ENCODE measurements at places on chromosomes 3 and 15. TPM values are rescaled to one million over a fixed set of nuclear protein-coding genes. Genes with fewer than 3 reads are reported as not detected.

DNA sequence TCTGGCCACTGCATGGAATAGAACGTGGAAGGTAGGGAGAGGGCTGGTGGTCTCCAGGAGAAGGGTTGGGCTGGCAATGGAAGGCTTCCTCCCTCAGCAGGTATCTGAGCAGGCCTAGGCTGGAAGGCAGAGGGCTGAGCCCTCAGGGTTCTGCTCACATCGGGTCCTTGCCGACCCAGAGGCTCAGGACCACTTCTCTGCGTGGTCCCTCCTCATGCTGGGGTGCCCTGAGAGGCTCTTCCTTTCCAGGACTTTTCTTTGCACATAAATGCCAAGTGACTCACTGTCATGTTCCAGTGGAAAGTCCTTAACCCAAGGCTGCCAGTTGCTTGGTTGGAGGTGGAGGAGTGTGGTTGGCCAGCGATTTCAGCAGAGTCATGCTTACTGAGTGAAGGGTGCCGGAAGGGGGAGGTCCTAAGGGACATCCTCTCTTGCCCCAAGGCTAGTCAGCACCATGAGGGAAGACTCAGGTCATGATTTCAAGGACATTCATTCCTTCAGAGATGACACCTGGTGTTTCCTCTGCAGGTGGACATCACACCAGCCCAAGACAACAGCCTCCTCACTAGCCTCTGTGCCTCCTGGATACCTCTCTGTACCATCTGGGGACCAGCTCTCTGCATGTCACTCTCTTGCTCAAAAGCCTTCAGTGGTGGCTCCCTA, 8.2 kb downstream of the SLC6A6 start:
- peak overlapping the region; percentile 27 for H3K4me3 ChIP-seq
- H3K36me3 ChIP-seq, result no peaks in the 10 kb centered on the region
- no peaks in the 10 kb centered on the region for H3K27me3 ChIP-seq
- peaks cover 50% of the 10 kb centered on the region for H3K4me1 ChIP-seq

MED12L gene
- 4.4 TPM for total RNA-seq

DNA sequence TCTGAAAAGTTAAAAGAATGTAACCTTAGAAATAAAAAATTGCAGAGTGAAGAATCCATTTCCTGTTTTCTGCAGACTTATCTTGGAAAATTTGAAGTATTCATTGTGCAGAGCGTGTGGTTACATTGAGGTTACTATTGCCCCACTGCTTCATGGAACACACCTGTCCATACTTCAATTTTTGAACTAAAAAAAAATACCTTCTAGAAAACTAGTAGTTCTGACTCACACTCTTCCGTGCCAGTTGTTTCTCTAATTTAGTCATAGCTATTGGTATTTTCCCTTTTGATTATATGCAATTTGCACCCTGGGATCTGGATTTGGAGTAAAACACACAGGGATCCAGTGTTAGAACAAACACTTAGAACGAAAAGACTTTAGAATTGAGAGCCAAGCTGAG, 111.8 kb upstream of the LYSMD4 start:
- H3K4me3 ChIP-seq, result peak overlapping the region; percentile 59
- H3K27me3 ChIP-seq, result no peaks in the 10 kb centered on the region
- peak; percentile 16 for DNase-seq

TLR9 gene
- total RNA-seq, result 1.2 TPM

GRCh38 chr15:71334873-71335272, 219.6 kb downstream of the THSD4 start:
- peaks cover 11% of the 10 kb centered on the region for H3K27me3 ChIP-seq
- no peaks in the 10 kb centered on the region for H3K36me3 ChIP-seq
- peaks cover 10% of the 10 kb centered on the region for H3K4me1 ChIP-seq

DNA sequence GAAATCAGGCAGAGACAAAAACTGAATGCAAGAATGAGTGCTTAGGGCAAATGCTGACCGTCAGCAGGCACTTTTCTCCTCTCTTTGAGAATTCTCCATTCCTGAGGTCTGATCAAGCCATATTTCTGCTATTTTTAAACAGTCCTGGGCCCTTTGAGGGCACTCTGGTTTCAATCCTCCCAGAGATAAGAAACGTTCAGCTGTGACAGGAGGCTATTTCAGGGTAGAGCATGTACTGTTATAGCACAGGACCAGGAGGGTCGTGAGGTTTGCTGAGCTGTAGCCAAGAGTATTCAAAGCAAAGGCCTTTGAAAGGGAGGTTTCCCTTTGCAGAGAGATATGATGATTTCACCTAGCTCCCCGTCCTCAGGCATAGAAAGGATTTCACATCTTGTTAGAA, 39.6 kb upstream of the PDZRN3 start:
- H3K27ac ChIP-seq, result no peak overlapping the region
- no peaks in the 10 kb centered on the region for H3K4me1 ChIP-seq
- H3K27me3 ChIP-seq, result no peaks in the 10 kb centered on the region
- no peaks in the 10 kb centered on the region for H3K36me3 ChIP-seq

GRCh38 chr3:188076176-188076575, 77.8 kb upstream of the LPP start:
- H3K36me3 ChIP-seq, result peaks cover 14% of the 10 kb centered on the region
- peaks cover 6% of the 10 kb centered on the region for H3K4me1 ChIP-seq
- no peak overlapping the region for H3K27ac ChIP-seq

DNA sequence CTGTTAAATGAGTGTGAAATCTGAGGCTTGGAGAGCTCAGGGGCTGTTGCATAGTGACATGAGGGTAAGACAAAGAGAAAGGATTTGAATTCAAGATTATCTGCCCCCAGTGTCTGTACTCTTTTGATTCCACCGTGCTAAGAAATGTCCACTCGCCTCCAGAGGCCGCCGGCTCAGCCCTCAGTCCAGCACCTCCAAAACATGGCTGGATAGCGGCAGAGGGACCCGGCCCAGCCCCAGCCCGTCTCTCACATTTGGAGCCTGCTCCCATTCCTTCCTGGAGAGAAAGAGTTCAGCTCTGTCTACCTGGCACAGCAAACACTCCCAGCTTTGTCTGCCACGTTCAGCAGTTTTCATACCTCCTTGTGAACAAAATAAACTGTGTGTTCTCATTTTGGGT, 84.8 kb upstream of the IQSEC1 start:
- DNase-seq, result no peak
- no peaks in the 10 kb centered on the region for H3K4me1 ChIP-seq
- no peaks in the 10 kb centered on the region for H3K27me3 ChIP-seq
- H3K4me3 ChIP-seq, result no peak overlapping the region
- H3K27ac ChIP-seq, result no peak overlapping the region

GOLGA8J gene
- not detected for total RNA-seq

GRCh38 chr15:74793135-74794028, 11.5 kb downstream of the CSK start:
- peaks cover 20% of the 10 kb centered on the region for H3K36me3 ChIP-seq
- peaks cover 91% of the 10 kb centered on the region for H3K4me1 ChIP-seq
- peak overlapping the region; percentile 57 for H3K27ac ChIP-seq
- H3K4me3 ChIP-seq, result peak overlapping the region; percentile 49

THPO gene
- total RNA-seq, result not detected

GRCh38 chr15:39599871-39600270, 19.0 kb downstream of the THBS1 start:
- no peaks in the 10 kb centered on the region for H3K36me3 ChIP-seq
- no peaks in the 10 kb centered on the region for H3K4me1 ChIP-seq
- no peaks in the 10 kb centered on the region for H3K27me3 ChIP-seq
- H3K4me3 ChIP-seq, result no peak overlapping the region

- no peak overlapping the region for H3K27ac ChIP-seq
- peaks cover 26% of the 10 kb centered on the region for H3K27me3 ChIP-seq
- DNase-seq, result no peak
- H3K36me3 ChIP-seq, result no peaks in the 10 kb centered on the region
- H3K4me1 ChIP-seq, result no peaks in the 10 kb centered on the region
Measured at GRCh38 chr15:28043691-28044091, 55.4 kb downstream of the OCA2 start.

- no peaks in the 10 kb centered on the region for H3K27me3 ChIP-seq
- H3K36me3 ChIP-seq, result no peaks in the 10 kb centered on the region
- no peak overlapping the region for H3K27ac ChIP-seq
- H3K4me1 ChIP-seq, result peaks cover 12% of the 10 kb centered on the region
- DNase-seq, result no peak
Measured at GRCh38 chr3:197899833-197900478, 50.0 kb upstream of the RPL35A start.

DNA sequence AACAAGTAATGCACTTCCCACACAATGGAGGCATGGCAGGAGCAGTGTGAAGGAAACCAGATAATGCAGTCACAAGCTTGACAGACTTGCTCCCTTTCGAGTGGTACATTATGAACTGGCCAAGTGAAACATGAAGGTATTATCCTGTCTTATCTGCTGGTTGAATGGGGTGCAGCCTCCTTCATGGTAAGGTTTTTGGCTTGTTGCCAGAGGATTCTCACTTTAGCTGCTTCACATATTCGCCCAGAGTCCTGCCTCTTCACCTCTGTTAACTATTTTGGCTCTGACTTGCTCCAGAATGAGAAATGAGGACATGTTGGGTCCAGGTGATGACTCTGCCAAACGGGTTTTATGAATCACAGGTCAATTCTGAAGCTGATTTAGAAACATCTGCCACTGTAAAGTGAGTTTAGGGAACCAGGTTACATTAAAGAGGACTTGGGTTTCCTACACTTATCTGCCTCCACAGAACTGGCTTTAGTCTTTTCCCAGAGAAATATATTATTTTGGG, 19.5 kb upstream of the CCDC39 start:
- H3K27me3 ChIP-seq, result peaks cover 23% of the 10 kb centered on the region
- no peak overlapping the region for H3K27ac ChIP-seq
- H3K4me3 ChIP-seq, result no peak overlapping the region
- H3K4me1 ChIP-seq, result no peaks in the 10 kb centered on the region
- DNase-seq, result no peak
- no peaks in the 10 kb centered on the region for H3K36me3 ChIP-seq
